ENCODE measurements at places on chromosomes 7 and 10. TPM values are rescaled to one million over a fixed set of nuclear protein-coding genes. Genes with fewer than 3 reads are reported as not detected.

DNA sequence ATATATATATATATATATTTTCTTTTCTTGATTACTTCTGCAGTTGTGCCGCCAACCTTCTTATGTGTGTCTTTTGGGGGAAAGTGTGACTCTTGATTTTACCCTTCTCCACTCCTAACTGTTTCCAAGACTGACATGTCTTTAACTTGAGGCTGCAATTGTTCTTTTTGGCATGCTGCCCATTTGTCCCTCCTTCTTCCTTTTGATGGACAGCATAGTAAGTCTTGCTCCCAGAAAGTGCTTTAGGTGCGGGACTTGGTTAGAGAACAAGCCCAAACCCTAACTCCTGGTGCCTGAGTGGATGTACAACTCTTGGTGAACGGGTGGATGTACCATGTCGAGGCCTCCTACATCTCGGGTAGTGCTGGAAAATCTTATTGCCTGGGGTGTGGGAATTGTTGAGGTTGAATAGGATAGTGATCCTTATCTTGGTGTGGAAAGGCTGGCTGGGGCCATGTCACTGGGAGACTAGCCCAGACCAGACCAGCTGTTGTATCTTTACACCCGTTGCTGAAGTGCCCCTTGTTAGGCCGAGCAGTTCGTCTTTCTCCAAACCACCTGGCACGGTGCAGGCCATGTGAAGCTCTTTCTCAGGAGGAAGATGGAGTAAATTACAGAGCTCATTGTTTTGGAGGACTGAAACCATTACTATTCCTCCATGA is 16.3 kb downstream of the TCF7L2 start:
- H3K27me3 ChIP-seq: no peaks in the 10 kb centered on the region
- no peak overlapping the region for H3K4me3 ChIP-seq
- DNase-seq: no peak
- H3K27ac ChIP-seq: no peak overlapping the region
- H3K36me3 ChIP-seq: no peaks in the 10 kb centered on the region

DNA sequence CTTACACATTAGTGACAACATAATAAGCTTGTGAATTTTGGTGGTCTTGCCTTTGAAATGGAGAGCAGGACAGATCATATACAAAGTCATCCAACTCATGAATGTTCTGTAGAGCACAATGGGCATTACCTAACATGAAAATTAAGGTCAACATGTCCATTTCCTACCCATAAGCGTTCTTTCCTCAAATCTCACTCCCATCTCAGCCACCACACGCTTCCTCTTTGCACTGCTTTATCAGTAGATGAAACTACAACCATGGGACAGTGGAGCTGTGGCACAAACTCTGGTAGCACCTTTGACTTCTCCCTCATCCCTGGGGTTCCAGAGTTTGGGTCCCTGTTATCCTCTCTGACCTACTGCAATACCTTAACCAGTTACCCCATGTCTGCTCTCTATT is 2.2 kb downstream of the PON2 start:
- no peaks in the 10 kb centered on the region for H3K27me3 ChIP-seq
- DNase-seq: no peak
- H3K36me3 ChIP-seq: no peaks in the 10 kb centered on the region
- H3K27ac ChIP-seq: no peak overlapping the region
- H3K4me3 ChIP-seq: no peak overlapping the region
- no peaks in the 10 kb centered on the region for H3K4me1 ChIP-seq

SHH gene
- total RNA-seq: not detected

RPEL1 gene
- not detected for total RNA-seq

HK1 gene
- 143 TPM for total RNA-seq

- no peak for DNase-seq
- H3K27ac ChIP-seq: no peak overlapping the region
- no peaks in the 10 kb centered on the region for H3K36me3 ChIP-seq
- no peak overlapping the region for H3K4me3 ChIP-seq
Observed at GRCh38 chr10:114499630-114500190, 95.4 kb upstream of the AFAP1L2 start.

GRCh38 chr7:156473476-156474240 is 166.9 kb upstream of the RNF32 start:
- H3K4me1 ChIP-seq: no peaks in the 10 kb centered on the region
- H3K27ac ChIP-seq: no peak overlapping the region
- no peak overlapping the region for H3K4me3 ChIP-seq

COPS6 gene
- 88.1 TPM for total RNA-seq

GNAT3 gene
- total RNA-seq: not detected

DNA sequence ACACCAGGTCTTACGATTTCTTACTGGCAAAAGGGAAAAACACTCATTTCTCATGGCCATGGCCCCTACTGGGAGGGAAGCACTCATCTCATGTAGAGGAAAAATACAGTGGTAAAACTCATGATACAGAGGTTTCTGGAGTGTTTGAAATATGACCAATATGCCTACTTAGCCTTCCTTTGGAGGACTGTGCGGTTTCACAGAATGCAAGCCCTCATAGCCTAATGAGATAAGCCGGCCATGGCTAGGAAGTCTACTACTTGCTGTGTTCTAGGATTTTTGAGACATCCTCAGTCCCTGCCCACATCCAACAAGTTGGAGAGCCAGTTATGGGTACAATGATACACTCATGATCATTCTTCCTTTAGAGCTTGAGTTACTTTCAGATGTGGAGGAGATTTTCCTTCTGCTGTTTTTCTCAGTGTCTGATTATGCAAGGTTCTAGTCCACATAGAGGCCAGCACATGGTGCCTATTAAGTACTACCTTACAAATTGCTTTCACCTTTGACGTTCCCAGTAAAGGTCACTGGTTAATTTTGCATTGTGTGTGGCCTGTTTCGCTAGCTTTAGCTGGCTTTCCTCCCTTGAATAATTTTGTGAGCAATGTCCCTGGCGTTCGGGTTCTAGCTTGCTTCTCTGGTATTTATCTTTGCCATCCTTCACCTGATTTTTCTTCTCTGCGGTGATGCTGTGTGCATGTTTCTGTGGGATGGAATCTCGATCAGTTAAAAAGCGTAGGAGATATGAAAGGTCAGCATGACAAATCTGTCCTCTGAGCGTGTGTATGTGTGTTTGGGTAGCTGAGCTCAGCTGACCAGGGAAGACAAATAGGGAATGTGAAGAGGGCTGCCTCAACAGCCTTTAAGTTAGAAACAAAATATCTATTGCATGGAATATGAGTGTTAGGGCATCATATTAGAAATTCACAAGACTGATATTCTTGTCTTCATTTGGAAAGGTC is 295.4 kb downstream of the LRMDA start:
- no peak overlapping the region for H3K4me3 ChIP-seq
- no peaks in the 10 kb centered on the region for H3K36me3 ChIP-seq
- no peaks in the 10 kb centered on the region for H3K4me1 ChIP-seq
- H3K27me3 ChIP-seq: no peaks in the 10 kb centered on the region
- DNase-seq: no peak
- H3K27ac ChIP-seq: no peak overlapping the region

SPDYE18 gene
- total RNA-seq: 4.3 TPM

TMEM229A gene
- 51.0 TPM for total RNA-seq

DNA sequence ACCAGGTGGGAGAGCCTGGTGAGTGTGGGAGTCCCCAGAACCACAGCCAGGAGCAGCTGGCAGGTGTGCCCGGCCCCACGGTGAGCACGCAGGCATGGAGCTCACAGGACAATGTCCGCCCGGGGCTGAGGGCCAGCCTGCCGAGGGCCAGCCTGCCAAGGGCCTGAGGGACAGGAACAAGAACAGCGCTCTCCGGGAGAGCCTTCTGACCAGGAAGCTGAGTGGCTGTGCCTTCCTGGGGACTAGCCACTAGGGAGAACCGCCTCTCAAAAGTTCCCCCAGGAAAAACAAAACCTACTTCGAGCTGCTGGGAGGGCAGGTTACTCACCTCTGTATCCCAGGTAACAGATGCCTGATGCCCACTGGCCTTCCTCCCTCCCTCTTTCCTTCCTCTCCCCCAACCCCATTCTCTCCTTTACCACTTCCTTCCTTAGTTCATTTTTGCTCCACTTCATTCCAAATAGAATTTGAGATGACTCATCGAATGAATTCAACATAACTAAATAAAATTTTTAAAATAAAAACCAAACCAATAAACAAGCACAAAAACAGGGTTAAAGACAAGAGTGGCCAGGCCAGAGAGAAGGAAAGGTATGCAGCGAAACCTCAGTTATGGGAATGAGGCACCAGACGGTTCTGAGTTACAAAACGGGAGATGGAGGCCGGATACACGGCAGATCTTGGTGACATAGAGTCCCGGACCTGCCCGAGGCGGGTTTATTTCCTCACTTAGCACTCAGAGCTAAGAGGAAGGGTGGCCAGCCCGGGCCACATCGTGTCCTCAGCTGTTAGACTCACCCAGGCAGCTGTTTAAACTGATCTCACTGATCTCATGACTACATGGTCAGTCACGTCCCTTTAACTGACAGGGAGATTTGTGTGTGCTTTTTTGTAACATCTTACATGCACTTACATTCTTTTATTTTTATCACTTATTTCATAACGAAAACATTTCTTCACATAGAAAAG is 128.5 kb downstream of the TNS3 start:
- no peak overlapping the region for H3K4me3 ChIP-seq
- peaks cover 23% of the 10 kb centered on the region for H3K4me1 ChIP-seq
- H3K36me3 ChIP-seq: no peaks in the 10 kb centered on the region
- H3K27me3 ChIP-seq: no peaks in the 10 kb centered on the region
- peak overlapping the region; percentile 68 for H3K27ac ChIP-seq
- DNase-seq: peak; percentile 56

GRCh38 chr10:13924040-13924725 is 337.4 kb downstream of the PRPF18 start:
- H3K4me1 ChIP-seq: no peaks in the 10 kb centered on the region
- no peak overlapping the region for H3K4me3 ChIP-seq
- no peak overlapping the region for H3K27ac ChIP-seq
- H3K36me3 ChIP-seq: no peaks in the 10 kb centered on the region

DNA sequence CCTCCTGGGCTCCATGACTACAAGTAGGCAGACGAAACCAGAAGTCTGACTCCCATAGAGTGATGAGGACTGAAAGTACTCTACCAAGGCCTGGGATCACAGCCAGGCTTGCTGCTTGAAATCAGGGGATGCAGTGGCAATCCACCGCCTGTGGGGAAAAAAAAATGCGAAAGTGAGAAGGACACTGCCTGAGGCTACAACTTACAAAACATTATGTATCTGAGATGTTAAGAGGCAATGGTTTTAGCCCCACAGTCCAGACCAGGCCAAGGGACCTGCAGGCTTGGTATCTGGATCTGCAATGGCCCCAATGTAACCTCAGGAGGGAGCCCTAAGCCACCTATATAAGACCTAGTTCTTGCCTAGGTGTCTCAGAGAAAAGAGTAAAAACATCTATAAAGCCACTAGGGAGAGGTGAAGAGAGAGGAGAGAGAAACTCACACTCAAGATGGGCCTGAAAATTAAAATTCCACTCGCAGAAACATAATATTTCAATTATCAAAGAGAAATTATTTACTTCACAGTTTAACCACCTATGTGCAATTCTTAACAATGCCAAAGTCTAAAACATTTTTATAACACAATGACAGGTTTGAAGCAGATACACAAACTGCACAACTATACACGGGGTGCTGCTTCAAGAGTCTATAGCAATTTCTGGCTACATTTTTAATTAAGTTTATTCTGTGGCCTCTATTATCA is 13.9 kb downstream of the DNAJC1 start:
- peak; percentile 69 for DNase-seq
- H3K27me3 ChIP-seq: no peaks in the 10 kb centered on the region
- H3K27ac ChIP-seq: no peak overlapping the region
- no peaks in the 10 kb centered on the region for H3K36me3 ChIP-seq

DNA sequence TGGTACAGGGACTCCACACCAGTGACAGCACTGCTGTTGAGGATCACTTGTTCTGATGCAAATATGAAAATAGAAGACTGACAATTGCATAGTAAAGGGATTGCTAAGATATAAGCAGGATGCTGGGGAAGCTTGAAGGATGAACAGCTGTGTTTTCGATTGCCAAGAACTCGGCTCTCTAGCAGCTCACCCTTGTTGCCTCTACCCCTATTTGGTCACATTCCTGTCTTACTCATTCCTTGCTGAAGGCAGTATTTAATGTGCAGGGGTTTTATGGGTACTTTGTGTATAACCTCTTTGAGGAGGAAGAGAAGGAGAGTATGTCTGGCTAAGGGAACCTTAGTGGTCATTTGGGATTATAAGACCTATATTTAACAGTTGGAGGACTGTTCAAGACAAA is 218.8 kb downstream of the AUTS2 start:
- H3K4me3 ChIP-seq: no peak overlapping the region
- H3K4me1 ChIP-seq: peaks cover 13% of the 10 kb centered on the region
- no peak for DNase-seq
- H3K36me3 ChIP-seq: no peaks in the 10 kb centered on the region
- H3K27me3 ChIP-seq: no peaks in the 10 kb centered on the region
- no peak overlapping the region for H3K27ac ChIP-seq

- H3K4me3 ChIP-seq: no peak overlapping the region
- H3K27me3 ChIP-seq: no peaks in the 10 kb centered on the region
- H3K36me3 ChIP-seq: no peaks in the 10 kb centered on the region
- DNase-seq: peak; percentile 70
- H3K4me1 ChIP-seq: peaks cover 27% of the 10 kb centered on the region
Observed at GRCh38 chr7:104943502-104944343, 70.3 kb upstream of the KMT2E start.

AQP1 gene
- 15.2 TPM for total RNA-seq

GRCh38 chr10:124107072-124107471 is 13.7 kb upstream of the CHST15 start:
- no peak overlapping the region for H3K4me3 ChIP-seq
- H3K27ac ChIP-seq: no peak overlapping the region
- H3K36me3 ChIP-seq: no peaks in the 10 kb centered on the region
- H3K27me3 ChIP-seq: no peaks in the 10 kb centered on the region
- H3K4me1 ChIP-seq: peaks cover 10% of the 10 kb centered on the region

ENO4 gene
- total RNA-seq: 1.8 TPM

MBLAC1 gene
- 10.2 TPM for total RNA-seq

DNA sequence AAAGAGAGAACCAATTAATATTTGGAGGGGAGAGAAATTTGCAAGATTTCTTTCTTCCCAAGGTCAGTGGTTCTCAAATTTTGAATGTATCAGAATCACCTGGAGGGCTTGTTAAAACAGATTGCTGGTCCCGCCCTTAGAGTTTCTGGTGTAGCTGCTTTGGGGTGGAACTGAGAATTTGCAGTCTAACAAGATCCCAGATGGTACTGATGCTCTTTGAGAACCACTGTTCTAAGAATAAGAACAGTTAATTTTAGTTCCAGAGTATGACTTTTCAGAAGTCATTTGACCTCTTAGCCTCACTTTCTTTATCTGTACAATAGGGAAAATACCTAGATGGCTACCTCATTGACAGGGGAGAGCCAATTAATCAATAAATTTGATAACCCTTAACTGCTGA is 161.6 kb downstream of the PRKG1 start:
- no peak overlapping the region for H3K27ac ChIP-seq
- no peaks in the 10 kb centered on the region for H3K4me1 ChIP-seq
- DNase-seq: no peak

DNA sequence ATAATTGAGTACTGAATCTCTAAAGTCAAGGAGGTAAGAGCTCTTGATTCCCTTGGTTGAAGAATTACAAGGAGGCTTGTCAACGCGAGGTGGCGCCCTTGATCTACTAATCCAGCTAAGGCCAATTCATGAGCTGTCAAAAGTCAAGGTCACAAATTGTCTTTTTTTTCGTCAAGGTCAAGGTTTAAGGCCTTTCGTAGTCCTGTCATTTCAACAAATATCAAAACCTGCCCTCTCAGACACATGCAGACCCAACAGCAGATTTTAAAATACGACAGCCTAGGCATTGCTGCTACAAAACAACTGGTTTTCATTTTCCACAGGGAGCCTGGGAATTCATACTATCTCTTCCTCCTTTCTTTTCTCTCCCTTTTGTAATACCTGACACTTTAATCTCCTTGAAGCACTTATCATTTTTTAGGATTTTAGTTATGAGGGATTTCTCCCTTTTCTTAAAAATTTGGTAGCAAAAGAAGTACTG is 3.6 kb downstream of the HOXA13 start:
- H3K27me3 ChIP-seq: no peaks in the 10 kb centered on the region
- peak; percentile 92 for DNase-seq
- H3K4me1 ChIP-seq: peaks cover 9% of the 10 kb centered on the region

All from testis (tissue), 5 donors.